ENCODE measurements at places on chromosomes 6 and 20.
A peak's percentile ranks its signal among the peaks of the same experiment; 100 is the strongest.

- no peak for DNase-seq
These were observed 50.0 kb upstream of the FAM83C start for GRCh38 chr20:35342154-35342769.

DNA sequence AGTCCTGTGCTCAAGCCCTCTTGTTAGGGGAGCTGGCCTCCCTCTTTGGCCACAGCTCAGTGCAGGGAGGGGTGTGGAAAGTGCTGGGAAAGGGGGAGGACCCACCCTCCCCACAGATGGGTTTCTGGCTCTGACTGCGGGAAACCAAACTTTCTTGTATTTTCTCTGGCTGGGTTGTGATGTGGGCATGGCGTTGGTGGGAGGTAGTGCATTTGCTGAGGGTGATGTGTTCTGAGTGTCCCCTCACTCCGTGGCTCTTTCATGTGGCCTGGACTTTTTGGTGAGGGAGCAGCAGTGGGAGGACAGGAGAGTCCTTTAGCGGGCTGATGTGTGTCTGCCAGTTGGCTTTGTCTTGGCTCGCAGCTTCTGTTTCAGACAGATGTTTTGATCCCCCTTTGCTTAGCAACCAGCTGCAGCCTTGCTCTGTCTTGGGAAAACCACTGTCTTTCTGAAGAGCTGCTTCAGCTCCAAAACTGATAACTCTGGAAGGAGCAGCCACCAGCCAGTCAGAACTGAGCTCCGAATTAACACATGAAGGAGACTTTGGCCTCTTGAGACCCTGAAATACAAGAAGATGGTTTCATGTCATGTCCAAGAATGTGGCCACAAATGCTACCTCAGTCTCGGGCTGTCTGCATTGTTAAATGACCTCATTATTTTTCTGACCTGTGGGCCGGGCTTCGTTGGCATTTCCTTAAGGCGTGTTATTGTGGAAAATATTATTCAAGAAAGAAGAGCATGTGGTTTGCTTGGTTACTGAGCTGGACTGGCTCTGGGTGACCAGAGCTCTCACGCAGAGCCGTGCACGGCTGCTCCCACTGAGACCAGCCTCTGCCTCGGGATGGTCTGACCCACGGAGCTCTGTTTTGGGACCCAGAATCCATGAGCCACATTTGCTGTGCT lies 21.5 kb downstream of the SYNJ2 start:
- DNase-seq = peak; percentile 61

DNA sequence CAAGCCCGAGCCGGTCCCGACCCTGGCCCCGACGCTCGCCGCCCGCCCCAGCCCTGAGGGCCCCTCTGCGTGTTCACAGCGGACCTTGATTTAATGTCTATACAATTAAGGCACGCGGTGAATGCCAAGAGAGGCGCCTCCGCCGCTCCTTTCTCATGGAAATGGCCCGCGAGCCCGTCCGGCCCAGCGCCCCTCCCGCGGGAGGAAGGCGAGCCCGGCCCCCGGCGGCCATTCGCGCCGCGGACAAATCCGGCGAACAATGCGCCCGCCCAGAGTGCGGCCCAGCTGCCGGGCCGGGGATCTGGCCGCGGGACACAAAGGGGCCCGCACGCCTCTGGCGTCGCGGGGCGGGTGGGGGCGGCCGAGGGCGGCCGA lies 37.5 kb downstream of the YTHDF1 start:
- DNase-seq = no peak

DNA sequence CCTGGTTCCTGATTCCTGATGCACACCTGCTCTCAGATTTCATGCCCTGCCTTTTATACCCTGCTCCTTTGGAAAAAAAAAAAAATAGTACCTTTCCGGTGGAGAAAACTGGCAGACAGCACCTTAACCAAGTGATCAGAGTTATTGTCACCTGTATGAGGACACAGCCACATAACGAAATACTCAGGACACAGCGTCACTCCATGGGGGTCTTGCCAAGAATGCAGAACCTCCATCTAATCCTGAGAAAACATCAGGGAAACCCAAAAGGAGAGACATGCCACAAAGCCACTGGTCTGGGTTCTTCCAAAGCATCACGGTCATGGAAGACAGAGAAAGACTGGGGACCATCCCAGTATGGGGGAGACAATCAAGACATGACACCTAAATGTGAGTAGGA lies 29.1 kb downstream of the BFSP1 start:
- DNase-seq = no peak

- no peak for DNase-seq
These were observed 67.6 kb downstream of the PFDN4 start for GRCh38 chr20:54275359-54276111.

- DNase-seq = peak; percentile 46
These were observed 31.0 kb downstream of the IRF4 start for GRCh38 chr6:422433-423054.

DNA sequence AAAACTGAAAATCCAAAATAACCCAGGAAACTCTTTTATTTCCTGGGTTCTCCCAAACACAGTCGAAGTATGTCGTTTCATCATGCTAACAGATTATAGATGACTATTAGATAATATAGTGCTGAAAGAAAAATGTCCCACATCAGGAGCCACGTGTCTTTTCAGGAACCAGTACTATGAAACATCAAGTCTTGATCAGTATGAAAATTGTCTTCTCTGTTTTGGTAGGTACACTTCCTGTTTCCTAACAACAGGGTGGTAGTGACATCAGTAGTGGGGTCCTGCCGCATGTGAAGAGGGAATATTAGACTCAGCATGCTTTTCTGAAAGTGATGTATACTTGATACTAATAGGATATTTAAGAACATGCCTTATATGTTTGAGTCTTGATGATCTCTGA lies 136.7 kb downstream of the HIVEP1 start:
- no peak for DNase-seq

DNA sequence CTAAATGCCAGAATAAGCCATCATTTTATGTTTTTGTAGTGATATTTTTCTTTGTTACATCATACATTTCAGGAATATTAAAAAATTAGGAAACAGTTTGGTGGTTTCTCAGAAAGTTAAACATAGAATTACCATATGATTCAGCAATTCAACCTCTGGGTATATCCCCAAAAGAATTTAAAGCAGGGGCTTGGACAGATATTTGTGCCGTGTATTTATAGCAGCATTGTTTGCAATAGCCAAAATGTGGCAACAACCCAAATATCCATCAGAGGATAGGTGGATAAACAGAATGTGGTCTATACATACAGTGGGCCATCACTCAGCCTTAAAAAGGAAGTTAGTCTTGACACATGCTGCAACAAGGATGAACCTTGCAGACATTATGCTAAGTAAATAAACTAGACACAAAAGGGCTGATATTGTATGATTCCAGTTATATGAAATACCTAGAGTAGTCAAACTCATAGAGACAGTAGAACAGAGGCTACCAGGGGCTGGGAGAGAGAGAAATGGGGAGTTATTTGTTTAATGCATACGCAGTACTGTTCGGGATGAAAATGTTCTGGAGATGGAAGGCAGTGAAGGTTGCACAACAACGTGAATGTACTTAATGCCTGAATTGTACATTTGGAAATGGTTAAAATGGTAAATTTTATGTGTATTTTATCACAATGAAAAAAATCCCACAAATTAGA lies 18.9 kb upstream of the TRAF3IP2 start:
- no peak for DNase-seq

- DNase-seq = no peak
These were observed 517.5 kb downstream of the PREX1 start for GRCh38 chr20:48310305-48310704.

Data from AG04449 (cell line).